Motor neuron (in vitro differentiated cells): ENCODE measurements at places on chromosomes 2 and 18.

DNA sequence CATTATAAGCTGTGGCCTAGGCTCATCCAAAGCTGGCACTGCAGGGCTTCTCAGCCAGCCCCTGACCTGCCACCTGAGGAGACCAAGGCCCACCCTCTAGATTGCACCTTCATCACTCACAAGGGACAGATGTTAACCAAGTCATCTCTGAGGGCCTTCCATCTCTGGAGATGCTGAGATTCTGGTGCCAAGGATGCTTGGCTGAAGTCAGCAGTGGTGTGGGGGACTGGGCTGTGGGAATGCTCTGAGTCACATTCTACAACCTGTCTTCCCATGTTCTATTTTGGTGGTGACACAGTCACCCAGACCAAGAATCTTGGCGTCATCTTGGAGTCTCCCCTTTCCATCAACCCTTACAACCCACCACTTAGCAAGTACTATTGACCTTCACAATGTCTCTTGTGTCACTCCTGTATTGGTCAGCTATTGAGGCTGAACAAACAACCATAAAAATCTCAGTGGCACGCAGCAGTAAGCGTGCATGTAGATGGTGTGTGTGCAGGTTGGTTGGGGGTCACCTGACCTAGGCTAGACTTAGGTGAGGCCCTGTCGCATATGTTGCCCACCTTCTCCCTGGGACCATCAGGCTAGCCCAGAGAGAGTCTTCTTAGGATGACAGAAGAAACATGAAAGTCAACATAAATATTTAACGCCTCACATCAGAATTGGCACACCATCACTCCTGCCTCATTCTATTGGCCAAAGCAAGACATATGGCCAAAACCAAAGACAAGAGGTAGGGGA lies 135.0 kb downstream of the SMAD7 start:
- no peak for ATAC-seq

- peak; percentile 1 for ATAC-seq
Observed at GRCh38 chr2:171432969-171433762, 624 bp downstream of the METTL8 start.

DNA sequence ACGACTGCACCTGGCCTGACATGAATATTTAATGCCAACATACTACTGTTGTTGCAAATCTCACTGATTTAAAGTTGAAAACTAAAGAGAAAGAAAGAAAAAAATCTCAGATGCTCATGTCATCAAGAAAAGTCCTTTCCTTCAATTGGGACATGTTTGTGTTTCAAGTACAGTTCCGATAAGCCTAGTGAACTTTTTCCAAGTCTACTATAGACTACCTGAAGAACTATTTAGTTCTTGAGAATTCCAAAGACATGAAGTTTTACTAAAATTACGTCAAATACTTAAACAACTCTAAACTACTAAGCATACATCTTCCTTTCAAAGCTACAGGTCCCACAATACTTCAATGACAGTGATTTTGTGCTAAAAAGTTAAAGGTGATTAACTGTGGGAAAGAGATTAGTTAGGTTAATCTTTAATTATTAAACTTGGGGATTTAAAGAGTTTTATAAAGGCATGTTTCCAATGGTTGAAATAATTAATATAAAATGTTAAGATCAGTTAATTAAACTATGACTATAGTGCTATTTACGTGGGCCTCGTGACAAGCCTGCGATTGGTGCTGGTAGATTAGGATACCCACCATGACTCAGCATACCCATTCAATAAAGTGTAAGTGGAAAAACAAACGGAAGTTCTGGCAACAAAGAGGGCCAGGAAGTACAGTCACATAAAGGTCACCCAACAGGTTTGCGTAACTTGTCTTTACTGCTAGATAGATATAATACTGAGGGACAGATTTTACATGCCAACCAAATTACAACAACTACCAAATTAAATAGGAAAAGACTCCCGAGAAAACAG lies 55.5 kb downstream of the SEPTIN10 start:
- no peak for ATAC-seq

- no peak for ATAC-seq
Observed at GRCh38 chr2:3637692-3638455, 20.1 kb upstream of the ALLC start.

- no peak for ATAC-seq
Observed at GRCh38 chr2:127551221-127551930, 15.9 kb downstream of the MYO7B start.

DNA sequence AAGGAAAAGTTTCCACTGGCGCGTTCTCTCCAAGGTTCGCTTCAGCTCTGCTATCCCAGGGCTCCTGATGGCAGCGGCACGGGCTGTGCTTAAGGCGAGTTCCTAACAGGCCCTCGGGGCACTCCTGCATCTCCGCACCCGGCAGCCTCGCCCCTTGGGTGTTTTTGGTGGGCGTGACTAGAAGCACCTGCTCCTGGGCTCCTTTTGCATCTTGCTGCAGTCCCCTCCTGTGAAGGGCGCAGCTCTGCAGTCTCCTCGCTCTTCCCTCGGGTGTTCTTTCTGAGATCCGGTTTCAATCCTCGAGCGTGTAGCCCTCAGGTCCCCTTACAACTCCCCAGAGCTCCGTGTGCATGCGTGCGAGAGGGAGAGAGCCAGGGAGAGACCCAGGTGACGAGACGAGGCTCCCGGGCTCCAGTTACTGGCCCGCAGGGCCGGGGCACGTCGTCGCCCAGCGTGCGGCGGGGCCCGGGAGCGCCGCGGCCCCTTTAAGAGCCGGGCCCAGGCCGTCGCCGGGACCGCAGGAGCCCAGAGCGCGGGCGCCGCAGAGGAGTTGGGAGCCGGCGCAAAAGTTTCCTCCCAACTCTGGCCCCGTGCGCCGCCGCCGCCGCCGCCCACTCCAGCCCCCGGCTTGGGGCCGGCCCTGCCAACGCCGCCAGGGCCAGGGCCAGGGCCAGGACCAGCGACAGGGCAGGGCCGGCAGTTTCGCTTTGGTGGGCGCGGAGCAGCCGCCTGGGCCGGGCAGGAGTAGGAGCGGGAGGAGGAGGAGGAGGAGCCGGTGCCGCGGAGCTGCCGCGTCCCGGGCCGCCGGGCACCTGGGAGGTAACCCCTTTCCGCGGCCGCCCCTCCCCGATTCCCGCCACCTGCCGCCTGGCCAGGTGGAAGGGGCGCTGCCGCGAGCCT lies at the start of gene PARD3B:
TSS of gene PARD3B (plus strand) at position 515 of the 900 bp plus-strand sequence. CDS start 525 bp downstream, outside the sequence.
- peak; percentile 93 for ATAC-seq

DNA sequence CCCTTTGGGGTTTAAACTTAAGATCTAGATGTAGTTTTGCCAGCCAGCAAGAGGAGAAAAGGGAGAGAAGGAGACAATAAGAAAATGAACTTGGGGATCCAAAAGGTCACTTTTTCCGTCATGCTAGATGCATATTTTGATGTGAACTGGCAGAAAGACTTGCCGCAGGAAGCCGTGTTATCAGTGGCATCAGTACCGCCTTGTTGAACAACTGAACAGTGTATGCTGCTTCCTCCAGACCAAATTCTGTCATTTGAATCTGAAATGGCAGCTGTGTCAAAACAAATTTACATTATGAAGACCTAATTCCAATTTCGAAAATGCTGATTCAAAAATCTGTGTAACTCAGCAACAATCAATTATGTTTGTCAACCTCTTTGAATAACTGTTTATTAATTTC lies 42.1 kb downstream of the TMEM200C start:
- no peak for ATAC-seq

DNA sequence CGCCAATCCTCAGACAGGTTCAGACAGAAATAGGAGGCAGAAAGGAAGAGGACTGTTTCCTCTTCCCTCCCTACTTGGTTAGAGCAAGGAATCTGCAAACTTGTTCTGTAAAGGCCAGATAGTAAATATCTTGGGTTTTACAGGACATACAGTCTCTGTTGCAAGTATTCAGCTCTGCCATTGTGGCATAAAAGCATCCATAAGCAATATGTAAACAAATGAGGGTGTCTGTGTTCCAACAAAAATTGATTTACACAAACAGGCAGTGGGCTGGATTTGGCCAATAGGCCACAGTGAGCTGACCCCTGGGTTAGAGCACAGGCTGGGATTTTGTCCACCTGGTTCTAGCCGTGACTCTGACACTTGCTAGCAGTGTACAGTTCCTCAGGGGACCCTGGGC lies 89.4 kb downstream of the NRP2 start:
- ATAC-seq, result no peak

DNA sequence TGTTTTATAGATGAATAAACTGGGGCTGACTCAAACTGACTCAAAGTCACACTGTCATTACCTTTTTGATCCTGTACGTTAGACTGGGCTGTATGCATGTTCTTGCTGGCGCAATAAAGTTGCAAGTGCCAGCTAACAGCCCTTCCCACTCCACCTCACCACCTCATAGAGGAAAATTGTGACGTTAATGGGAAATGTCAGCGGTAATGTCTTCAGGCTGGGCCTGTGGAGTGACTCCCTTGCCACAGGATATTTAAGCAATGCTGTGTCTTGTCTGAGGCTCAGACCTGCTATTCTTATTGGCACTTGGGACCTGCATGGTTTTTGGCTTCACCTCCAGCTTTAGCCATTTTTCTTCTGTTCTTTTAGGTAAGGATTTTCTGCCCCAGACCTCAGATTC lies 25.2 kb upstream of the CASP10 start:
- no peak for ATAC-seq

DNA sequence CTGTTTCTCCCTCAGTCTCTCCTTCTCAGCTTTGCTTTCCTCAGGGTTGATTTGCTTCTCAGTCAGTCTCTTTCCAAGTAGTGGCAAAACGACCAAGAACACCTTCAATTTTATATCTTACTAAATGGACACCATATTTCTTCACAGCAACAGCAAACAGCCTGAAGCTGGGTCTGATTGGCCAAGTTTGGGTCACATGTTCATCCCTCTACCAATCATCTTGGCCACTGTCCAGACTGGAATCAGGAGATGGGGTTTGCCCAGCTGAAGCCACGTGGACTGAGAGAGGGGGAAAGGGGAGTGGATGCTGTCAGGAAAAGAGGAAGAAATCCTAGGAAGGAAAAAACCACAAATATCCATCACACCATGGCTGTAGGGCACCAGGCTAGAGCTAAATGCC lies 42.0 kb upstream of the ACMSD start:
- no peak for ATAC-seq

GRCh38 chr2:113028112-113028511 lies 22.9 kb downstream of the IL36A start:
- no peak for ATAC-seq

DNA sequence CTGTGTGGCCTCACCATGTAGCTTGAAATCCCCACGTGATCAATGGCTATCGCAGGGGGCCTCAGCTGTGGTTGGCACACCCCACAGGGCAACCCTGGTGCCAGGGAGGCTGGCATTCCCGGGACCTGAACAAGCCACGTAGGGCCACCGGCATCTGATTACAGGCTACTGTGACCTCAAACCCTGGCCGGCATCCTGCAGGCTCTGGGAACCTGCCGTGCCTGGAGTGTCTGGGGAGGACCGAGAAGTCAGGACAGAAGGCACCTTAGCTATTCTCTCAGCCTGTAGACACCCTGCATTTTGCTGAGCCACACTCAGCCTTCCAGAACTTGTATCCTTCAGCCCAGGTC lies 213.0 kb downstream of the GLI2 start:
- no peak for ATAC-seq

DNA sequence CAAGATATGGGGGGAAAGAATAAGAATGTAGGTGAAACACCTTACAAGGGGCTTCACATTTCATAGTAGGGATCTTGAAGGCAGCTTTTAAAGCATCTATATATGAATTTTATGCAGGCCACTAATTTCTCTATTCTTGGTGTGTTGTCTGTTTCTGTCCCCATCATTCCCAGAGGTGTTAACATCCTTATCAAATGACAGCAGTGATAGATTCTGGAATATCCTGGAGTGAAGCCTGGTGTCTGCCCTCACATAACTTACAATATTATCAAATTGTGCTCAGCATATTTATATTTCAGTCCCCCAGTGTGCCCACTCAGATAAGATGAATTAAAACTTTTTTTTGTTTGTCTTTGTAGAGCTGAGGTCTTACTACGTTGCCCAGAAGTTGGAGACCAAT lies 486.2 kb downstream of the EPHA4 start:
- ATAC-seq, result no peak

DNA sequence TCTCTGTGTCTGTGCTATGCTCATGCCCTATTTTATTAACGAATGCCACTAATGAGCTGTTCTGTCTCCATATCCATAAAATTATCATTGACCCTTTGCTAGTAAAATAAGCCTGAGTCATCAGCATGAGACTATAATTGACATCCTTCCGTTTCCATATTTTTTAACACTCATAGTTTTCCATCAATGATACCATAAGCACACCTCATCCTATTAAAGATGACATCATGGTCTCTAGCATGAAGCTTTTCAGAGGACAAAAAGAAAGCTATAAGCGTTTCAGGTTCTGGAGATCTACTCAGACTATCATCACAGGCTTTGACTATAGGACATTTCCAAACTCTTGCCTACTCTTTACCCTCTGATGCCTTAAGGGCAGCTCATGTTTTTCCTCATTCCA lies 1.2 kb upstream of the DSC2 start:
- no peak for ATAC-seq

DNA sequence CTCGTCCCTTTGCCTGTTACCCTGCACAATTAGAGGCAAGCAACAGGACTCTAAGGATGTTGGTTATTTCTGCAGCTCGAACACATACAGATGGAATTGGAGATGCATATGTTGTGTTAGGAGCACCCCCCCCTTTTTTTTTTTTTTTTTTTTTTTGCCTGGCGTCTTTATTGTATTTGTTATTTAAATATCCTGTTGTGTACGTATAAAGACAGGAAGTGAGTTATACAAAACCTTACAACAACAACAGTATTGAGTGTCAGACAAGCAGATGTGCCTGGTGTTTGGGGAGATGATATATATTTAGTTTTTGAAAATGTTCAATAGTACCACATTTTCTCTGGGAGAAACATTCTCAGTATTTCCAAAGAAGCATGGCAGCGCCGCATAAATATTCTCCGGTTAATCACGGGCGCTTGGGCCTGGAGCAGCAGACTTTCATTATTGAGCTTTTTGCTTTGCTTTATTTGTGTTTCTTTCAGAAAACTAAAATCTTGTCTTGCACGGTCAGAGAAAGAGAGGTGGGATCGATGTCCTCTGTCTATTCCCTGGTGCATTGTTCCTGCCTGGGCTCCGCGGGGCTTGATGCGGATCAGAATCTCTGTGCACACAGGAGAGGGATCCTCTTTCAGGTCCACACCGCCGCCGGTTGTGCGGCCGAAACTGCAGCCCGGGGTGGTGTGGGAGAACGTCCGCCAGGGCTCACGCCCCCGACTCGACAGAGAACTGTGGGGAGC lies 23.2 kb upstream of the ZNF516 start:
- peak; percentile 93 for ATAC-seq

DNA sequence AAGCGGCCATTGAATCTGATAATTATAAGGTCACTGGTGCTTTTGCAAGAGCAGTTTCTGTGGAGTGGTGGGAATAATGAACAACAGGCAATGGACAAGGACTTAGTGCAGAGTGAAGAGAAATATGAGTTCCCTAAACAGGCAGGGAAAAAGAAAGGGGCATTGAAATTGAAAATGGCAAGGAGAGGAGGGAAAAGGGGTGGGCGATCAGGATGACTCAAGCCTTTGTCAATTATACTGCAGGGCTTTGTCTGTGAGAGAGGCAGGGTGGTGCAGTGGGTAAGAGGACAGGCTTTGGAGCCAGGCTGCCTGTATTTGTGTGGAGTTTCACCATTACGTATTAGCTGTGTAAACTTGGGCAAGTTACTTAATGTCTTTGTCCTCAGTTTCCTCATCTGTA lies 29.5 kb upstream of the PAIP2B start:
- ATAC-seq, result no peak

- no peak for ATAC-seq
Observed at GRCh38 chr2:239127513-239127912, 273.3 kb downstream of the HDAC4 start.
